CD4-positive, alpha-beta T cell treated with Interleukin-2 at 100 ng/mL for 4 hours (primary cell): ENCODE measurements at places on chromosomes 4 and X.

- no peak for DNase-seq
Observed at GRCh38 chr4:138978028-138978585, 37.5 kb upstream of the NOCT start.

DNA sequence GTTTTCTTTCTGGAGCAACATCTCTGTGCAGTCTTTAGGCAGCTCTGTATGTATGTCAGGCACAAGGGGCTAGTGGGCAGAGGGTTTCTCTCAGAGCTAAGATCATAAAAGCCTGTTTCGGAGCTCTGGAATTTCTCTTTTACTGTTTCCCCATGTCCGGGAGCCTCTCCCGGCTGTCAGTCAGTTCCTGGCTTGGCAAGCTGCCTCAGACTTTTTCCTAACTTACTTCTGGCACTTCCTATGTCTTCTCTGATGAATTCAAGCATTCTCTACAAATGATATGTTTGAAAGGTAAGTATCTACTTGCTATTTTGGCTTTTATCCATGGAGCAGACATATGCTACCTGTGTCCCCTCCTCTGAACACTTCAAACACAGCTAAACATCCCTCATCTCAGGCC, 129.3 kb upstream of the PGRMC2 start:
- DNase-seq, result no peak

DNA sequence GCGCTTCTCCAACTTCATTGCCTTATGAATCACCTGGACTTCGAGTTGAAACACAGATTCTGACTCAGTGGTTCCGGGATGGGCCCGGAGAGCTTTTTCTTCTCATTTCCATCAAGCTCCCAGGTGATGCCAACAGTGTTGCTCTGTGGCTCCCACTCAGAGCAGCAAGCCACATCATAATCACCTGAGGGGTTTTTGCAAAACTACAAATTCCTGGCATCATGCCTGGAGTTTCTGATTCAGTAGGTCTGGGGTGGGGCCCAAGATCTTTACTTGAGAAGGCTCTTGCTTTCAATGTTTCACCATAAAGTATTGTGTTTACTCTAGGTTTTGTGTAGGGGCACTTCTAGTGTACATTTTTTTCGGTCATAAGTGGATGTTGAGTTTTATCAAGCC, 7.0 kb downstream of the MTM1 start:
- DNase-seq, result peak; percentile 79

DNA sequence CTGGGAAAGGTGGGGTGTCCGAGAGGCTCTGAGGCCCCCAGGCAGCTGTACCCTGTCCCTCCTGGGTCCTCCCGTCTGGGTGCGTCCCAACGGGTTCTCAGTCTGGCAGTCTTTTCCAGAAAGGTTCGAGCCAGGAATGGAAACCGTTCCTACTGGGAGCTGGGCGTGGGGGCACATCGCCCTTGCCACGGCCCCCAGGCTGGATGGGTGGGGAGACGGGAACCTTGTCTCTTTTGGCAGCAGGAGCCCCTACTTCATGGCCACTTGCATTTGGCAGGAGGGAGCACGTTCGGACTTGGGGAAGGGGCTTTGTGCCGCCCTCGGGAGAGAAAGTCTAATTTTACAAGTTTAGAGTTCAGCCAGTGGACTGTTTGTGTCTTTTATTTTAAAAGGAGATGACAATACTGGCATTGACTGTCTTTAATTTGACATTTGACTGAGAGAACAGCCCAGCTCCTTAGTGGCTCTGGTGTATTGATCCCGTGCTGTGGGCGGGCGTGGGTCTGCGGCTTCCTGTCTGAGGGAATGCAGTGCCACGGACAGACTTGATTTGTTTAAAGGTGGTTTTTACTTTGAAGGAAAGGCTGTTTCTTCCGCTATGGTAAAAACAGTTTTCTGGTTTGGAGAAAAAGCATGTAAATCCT, 95.1 kb downstream of the SORCS2 start:
- no peak for DNase-seq

DNA sequence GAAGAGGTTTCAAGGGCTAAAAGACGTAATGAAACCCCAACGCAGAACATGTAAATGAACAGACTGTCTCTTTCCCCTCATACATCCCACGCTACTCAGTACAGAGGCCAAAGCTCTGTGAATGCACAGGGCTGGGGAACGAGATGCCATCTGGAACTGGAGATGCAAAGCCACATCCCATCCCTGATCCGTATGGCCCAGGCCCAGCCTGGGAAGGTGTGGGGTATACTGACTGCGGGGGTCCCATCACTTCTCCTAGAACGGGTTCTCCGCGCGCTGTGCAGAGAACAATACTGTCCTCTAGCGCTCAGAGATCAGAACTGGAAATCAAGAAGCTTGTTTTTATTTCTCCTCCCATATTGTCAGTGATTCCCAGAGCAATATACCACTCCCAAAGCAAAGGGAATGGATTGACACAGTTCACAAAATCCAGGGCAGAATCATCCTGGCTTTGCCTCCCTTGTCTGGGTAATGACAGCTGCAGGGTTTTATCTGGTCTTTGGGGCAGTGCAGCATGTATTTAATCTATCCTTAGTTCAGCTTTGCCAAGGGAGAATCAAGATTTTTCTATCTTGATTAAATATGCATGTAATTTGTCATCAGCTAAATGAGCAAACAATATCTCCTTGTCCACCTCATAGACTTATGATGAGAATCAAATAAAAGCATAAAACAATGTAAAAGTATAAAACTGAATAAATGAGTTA, 47.3 kb upstream of the TLR3 start:
- DNase-seq, result no peak

DNA sequence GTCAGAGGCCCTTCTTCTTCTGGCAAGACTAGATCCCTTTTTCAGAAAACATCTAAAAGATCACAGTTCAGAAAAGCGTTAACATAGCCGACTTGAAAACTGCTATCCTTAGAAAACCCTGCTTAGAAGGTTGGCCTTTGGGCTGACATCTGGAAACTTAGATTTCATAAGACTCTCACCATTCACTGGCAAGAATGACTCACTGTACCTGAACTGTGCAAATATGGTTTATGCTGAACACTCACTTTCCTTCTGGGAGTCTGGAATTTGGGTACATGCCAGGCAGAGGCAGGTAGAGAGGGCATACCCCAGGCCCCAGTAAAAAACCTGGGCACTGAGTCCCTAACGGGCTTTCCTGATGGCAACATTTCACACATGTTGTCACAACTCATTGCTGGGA, 88.8 kb upstream of the GPC3 start:
- DNase-seq, result no peak

DNA sequence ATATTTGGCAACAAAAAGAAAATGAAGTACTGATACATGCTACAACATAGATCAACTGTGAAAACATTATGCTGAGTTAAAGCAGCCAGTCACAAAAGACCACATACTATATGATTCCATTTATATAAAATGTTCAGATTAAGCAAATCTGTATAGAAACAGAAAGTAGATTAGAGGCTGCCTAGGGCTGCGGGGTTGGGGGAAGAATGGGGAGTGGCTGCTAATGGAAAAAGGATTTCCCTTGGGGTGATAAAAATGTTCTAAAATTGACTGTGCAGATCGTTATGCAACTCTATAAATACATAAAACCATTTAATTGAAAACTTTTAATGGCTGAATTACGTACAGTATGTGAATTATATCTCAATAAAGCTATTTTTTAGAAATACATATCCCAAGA, 46.8 kb downstream of the NEK1 start:
- no peak for DNase-seq

DNA sequence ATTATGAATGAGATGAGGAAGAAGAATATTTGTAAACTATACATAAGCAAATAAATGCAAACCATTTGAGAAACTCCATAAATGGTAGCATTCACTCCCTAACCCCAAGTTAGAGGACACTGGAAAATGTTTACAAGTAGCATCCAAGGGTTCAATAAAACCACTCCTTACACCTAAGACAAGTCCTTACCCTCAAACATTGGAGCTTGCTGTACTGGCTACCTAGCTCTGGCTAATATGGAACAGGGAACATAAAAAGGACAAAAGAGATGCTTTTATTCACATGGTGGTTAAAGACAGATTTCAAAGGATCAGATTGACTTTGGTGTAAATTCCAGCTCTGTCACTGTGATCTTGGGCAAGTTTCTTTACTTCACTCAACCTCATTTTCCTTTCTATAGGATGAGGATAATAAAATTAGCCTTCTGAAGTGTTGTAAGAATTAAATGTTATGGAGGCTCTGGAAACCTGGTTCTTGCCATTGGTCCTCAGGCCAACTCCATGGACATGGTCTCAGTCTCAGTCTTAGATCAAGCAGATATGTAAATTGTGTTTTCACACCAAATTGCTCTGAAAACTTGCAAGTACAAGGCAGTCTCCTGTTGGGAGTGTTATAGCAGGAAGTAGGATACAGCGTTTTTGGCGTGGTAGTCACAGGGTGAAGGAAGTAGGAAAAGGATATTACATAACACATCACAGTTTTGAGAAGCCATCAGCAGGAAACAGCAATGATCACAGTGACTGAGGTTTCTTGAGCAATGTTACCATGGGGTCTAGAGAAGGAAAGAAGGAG, 3.3 kb downstream of the CXCL1 start:
- DNase-seq, result no peak

DNA sequence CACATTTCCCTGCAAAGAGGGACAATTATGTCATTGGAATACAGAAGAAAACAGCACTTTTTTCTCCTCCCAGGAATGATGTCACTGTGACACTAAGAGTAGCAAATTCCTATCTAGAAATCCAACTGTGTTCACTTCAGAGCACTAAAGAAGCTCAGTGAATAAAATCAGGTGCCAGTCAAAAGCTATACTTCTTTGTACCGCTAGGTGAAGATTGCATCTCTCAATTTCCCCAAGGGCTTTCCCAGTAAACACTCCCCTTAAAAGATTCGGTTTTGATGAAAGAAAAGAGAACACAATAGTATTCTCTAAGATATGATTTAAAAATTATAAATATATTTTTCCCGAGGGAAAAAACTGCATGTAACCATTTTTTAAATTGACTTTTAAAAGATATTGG, 104.7 kb upstream of the MID1 start:
- no peak for DNase-seq

DNA sequence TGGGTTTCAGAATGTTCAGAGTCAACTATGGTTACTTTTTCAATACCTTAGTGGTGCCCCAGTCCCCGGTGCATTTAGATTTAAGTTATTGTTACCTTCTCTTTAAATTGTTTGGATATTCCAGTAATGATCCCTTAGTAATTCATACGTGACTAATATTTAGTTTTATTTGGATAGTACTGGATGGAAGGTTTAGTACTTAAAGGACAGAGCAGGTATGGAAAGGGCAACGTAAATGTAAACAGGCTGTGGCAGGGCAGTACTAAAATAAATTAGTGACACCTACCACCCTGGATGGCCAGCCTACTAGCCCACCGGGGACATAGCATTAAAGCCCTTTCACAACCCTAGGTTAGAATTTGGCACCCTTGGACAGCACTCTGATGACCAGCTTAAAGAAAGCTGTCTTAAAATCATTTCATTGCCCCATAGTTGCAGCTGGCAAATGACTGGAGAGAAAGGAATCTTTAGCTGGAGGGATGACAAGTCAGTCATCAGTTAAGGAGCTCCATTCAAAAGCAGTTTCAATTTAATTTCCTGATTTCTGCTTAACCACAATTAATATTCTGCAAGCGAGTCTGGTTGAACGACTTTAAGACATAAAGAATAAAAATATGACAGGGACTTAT, 16.4 kb downstream of the PLP1 start:
- no peak for DNase-seq

GRCh38 chrX:145393702-145394235, 146.5 kb downstream of the SPANXN1 start:
- no peak for DNase-seq

- no peak for DNase-seq
Observed at GRCh38 chr4:111303806-111304205, 680.9 kb upstream of the PITX2 start.

DNA sequence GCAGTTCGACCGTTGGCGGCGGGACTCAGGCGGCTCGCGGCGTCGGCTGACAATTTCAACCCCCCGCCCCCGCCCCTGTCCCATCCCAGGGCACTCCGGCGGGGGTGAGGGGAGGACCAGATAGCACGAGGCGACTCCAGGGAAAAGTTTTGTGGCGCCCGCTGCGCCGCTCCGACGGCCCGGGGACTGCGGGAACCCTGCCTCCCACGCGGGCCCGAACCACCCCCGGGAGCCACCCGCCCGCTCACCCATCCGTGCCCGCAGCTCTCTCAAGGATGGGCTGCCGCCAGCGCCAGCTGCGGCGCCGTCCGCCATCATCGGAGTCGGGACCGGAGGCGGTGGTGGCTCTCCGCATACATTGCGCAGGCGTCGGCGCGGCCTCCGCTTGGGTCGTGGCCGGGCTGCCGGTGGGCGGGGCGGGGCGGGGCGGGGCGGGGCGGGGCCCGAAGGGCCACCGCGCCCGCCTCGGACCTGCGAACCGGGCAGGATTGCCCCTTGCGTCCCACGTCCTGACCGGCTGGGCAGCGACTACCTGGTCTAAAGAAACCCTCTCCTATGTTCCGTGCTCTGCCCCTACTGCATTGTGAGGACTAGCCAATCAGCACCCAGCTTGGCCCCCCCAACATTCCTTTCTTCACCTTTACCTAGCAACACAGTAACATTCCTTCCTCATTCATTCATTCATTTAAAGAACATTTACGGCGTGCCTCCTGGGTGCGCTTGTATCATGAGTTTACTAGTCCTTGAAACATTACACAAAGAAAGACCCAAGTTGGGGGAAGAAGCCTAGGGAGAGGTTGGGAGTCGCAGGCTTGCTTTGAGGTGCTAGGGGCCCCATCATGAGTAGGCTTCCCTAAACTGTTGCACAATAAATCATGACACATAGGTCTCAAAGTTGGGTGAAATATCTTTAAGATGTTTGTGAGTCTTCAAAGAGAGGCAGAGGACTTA, at the start of gene MAP7D3:
Gene MAP7D3 (minus strand): TSS at position 360 of the 951 bp plus-strand sequence. CDS start 42 bp downstream, at position 318.
- DNase-seq, result peak; percentile 64

DNA sequence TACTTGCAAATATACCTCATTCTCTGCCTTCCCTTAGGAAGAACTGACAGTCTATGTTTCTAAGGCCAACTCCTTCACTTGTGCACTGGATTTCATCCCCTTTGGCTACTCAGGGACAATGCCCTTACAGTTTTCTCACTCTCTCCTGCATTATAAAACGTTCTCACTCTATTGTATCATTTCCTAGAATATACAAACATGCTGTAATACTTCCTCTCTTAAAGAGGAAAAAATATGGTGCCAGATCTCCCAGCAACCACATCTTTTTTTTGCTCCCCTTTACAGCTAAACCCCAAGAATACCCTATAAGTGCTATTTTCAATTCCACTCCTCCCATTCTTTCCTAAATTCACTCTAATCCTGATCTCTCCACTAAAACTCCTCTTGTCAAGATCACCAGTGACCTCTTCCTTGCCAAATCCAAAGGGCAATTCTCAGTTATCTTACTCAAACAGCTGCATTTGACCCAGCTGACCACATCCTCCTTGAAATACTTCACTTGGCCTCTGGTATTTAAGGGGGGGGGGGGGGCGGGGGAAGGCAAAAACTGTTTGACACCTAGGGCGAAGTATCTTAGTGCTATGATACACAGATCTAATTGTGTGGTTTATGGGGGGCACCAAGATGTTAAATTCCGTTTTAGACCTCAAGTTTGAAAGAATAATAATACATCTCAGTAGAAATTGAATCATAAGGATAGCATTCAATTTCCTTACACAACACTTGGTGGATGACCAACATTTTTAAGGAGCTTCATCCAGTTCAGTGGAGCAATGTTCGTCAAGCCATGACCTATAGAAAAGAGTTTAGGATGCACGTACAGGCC, 1.6 kb downstream of the RCHY1 start:
- DNase-seq, result peak; percentile 8

GRCh38 chrX:40423299-40423698, 157.5 kb upstream of the ATP6AP2 start:
- DNase-seq, result no peak
